ENCODE measurements at places on chromosomes 6 and 20.

GRCh38 chr6:128438393-128438792 is 82.0 kb downstream of the PTPRK start:
- no peak for DNase-seq

DNA sequence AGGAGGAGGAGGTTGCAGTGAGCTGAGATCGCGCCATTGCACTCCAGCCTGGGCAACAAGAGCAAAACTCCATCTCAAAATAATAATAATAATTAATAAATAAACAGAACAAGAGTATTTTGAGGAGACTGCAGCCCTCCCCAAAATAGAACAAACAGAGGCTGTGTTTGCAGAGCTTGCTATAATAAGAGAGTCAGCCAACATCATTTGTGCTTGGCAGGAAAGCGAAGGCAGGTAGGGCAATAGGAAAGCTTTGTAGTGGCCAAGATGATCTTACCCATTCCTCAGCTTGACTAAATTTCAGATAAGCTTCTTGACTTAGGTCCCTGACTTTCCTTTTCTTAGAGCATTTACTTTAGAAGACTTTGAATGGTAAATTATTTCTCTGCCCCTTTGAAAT is 6.7 kb downstream of the C6orf141 start:
- no peak for DNase-seq

DNA sequence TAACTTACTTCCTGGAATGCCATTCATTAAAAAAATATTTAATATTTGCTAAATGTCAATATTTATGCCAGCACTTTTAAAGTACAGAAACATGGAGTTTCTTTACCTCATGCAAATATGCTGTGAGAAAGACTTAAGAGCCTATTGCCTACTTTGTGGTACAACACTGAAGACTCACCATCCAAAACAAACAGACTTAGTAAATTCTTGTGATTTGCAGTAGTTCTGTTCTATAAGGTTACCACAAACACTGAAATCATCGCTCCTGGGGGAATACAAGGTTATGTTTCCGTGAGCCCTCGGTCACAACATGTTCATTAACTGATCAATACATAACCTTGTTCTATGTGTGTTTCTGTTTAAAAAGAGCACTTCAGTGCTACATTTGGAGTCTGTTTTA is 78.3 kb downstream of the ATG5 start:
- DNase-seq = no peak

DNA sequence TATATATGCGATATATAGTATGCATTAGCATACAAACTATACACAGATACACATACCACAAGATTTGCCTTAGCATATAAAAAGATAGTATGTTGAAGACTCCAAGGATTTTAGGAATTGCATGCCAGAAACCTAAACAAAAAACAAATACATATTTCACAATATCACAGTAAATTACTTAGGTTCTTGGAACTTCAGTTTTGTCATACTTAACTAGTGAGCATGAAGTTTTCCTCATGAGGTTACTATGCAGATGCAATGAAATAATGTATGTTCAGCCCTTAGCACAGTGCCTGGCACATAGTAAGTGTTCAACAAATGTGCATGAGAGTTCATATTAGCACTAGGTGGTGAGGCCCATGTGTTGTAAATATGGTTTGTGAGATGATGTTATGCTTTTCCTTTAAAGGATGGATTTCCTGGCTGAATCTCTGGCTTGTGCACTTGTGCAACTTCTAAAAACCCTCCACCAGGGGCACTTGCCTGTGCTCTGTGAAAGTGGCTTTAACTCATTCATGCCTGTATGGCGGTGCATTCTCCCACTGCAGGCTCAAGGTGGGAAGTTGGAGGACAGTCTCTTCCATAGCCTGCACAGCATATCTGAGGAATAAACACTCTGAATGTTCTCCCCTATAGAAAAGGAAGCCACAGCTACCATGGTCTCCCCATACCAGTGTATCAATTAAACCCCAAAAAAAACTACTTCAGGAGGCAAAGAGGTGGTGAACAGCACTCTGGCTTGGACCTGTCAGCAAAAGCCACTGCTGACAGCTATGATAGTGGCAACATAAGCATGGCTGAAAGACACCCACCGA is 624.1 kb upstream of the CDH4 start:
- no peak for DNase-seq

DNA sequence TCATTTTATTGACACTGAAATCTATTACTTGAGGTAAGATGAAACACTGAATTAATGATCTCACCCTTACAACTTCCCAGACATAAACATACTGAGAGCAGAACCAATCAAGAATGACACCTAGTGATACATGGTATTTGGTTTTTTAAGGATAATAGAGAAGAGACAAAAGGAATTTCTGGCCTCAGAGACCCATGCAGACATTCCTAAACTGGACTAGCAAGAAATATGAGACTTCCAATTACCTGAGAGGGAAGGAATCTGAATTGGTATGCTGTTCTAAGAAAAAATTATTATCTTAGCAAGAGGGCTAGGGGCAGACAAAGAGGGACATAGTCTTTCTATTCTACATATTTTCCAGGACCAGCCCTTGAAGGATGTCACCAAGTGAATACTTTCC is 141.1 kb downstream of the BMP5 start:
- no peak for DNase-seq

GRCh38 chr20:761418-762381 is 6.6 kb downstream of the SLC52A3 start:
- no peak for DNase-seq

All from psoas muscle (tissue), 8 donors.